Left renal pelvis (tissue), 4 donors: ENCODE measurements at places on chromosomes 4 and X. TPM values are rescaled to one million over a fixed set of nuclear protein-coding genes. Genes with fewer than 3 reads are reported as not detected.
A peak's percentile ranks its signal among the peaks of the same experiment; 100 is the strongest.

GRCh38 chrX:16981980-16982379 lies 35.5 kb downstream of the REPS2 start:
- no peak for DNase-seq

DNA sequence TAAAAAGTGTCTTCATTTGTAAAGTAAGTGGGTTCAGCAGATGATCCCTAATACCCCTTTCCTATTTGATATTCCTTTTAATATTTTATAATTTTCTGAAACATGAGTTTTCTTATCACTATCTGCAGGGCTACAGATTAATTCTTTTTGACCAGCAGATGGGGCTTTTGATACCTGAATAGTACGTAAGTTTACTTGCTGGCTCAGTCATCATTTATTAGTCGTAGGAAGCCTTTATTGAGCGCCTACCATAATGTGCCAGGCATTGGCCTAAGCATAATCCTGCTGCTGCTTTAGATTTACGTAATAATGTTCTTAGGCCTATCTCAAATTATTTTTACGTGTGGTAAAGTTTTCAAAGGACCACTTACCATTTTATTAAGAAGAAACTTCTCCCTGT lies 33.1 kb downstream of the OSTC start:
- no peak for DNase-seq

DNA sequence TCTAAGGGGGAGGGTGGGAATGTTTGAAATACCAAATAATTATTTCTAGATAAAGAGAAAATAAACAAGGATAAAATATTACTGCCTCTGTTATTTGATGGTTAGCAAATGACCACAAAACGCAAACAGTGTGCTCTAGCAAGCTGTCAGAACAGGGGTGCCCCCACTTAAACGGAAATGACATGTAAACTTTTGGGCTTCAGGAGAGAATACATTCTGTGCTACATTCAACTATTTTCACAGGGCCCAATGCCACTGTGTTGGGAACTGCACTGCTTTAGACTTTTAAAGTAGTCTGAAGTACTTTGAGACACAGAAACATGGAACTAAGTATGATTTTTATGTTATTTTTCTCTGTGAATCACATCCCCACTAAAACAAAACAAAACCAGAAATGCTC lies 14.1 kb downstream of the CD40LG start:
- DNase-seq, result no peak

DNA sequence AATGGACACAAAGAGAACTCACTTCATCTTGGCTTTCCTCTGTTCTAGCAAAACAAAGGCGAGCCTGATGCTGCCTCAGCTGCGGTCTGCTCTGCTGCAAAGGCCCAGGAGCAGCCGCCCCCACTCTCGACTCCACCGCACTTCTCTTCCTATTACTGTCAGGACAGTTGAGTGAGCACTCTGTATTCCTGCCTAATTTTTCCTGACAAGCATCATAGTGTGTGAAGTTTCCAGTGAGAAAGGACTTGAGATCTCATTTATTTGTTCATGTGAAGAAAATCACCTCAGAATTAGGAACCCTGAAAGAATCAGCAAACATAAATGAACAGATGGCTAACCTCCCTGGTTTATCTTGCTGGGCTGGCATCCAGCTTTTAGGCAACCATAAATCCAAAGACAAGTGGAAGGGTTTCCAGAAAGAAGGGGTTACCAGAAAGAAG lies 15.6 kb downstream of the SCARB2 start:
- no peak for DNase-seq

- DNase-seq, result no peak
Measured at GRCh38 chr4:89158884-89159503, 47.7 kb downstream of the TIGD2 start.

DNA sequence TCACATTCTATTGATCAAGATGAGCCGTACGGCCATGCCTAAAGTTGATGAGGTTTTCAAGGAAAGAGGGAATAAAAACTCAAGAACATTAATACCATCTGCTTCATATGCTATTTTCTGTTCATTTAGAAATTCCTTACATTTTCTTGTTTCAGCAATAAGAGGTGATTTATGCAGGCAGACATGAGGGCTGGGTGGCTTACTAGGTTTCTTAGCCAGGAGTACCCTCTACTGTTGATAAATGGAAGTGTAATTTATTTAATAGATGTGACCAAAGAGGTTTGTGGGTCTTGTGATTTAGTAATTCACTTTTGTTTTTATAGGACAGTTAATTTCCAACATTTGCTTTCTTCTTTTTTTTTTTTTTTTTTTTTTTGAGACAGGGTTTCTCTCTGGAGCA lies 6.4 kb upstream of the SMIM9 start:
- DNase-seq, result peak; percentile 0

DNA sequence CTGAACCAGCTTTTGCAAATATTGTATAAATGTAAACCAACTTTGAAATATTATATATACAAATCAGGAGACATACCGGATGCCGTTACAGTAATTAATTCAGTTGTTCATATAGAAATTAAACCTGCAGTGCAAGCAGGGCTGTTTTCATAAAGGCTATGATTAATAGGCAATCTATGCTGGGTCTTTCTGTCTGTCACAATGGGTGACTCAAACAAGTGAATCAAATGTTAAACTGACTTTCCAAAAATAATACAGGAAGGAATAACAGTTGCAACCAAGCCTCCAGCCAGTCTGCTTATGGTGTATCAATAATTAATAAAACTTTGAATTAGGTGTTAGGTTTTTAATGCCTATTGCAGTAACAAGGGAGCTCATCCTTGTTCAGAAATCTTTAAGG lies 43.9 kb downstream of the GABRB1 start:
- DNase-seq, result no peak

DNA sequence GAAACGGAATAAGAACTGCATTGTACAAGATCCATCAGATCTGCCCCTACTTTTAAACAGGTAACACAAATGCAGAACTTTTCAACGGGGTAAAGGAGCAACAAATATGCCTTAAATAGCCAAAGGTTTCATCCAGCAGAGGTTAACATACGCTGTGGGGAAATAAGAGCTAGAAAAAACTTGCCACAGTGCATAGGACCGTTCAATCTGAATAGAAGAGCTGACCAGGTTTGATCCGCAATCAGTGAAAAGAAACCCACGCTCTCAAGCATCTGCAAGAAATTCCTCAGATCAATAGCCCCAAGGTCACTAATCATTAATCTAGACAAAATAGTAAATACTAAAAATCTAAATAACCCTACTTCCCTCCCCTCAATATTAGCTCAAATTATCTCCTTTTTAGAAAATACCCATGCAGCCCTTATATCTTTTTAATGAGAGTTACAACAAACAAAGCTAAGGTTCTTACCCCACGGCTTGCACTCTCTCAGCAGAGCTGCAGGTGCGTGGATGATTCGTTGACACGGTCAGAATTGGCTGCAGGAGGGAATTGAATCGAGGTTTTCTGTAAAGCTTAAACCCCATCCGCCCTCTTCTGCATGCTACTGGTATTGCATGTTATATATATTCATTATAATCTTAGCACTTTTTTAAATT lies at the start of gene TLR10:
TLR10 (minus strand) TSS at position 539 of the 657 bp plus-strand sequence. CDS start 7,400 bp downstream, outside the sequence.
- no peak for DNase-seq

DNA sequence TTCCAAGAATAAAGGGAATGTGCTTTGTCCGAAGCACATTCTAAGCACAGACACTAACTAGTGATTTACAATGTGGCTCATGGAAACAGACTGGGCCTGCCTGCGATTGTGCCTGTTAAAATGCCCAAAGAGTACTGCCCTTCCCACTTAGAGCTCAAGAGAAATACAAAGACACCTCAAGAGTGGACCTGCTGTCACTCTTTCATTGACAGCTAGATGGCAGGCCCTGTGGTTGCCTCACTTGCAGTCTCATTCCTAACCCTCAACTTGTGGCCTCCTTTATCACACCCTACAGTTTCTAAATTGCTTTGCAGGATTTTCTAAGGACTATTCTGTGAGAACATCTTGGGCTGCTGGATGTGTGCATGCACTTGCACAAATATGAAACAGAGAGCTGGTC lies 331.0 kb upstream of the EMCN start:
- no peak for DNase-seq

GRCh38 chr4:128835498-128836222 lies 26.2 kb downstream of the JADE1 start:
- DNase-seq, result no peak

DNA sequence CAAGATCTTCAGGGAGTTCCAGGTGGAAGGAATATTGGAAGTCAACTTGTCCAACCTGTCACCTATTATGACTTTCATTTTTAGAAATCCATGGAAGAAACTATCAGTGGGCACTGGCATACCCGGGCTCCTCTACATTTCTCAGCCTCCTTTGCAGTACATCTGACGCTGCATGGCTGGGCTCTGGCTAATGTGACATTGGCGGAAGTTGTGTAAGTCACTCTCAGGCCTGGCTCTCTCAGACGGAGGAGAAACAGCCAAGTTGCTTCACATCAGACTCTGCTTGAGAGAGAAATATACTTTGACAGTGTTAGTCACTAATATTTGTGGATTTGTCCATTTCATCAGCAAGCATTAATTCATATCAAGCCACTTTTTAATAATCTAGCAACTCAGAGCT lies 4.5 kb downstream of the DCHS2 start:
- DNase-seq, result no peak

- DNase-seq, result no peak
Measured at GRCh38 chrX:136899221-136899620, 18.7 kb upstream of the RBMX start.

DNA sequence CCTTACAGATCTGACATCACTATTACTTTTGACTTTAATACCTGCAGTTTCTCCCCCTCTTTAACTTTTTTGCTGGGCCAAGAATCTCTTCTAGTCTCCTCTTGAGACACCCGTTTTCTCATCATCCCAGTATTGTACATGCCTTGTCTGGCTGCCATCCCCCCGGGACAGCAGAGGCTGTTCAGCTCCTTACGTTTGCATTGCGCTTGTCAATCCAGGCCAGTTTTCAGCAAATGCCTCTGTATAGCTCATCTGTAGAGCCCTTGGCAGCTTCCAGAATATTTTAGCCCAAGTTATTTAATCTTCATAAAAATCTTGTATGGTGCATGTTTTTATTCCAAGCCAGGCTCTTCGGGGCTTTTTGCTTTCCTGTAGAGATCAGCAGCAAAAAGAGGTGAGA lies 22.3 kb upstream of the HOPX start:
- DNase-seq, result no peak

DNA sequence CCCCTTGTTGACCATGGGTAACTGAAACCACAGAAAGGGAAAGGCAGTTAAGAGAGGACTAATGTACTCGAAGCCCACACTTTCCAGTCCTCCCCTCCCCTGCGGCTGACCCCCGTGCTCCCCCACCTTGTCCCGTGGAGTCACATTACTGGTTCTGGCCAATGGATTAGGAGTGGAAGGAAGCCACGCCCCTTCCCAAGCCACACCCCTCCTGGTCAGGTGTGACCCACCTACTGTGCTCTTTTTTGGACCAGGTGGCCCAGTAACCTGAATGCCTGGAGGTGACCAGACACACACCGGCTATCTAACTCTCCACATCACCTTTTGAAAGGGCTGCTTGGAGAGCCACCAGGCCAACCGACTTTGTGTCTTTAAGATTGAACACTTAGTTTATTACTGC lies 109.3 kb upstream of the MSX1 start:
- no peak for DNase-seq

DNA sequence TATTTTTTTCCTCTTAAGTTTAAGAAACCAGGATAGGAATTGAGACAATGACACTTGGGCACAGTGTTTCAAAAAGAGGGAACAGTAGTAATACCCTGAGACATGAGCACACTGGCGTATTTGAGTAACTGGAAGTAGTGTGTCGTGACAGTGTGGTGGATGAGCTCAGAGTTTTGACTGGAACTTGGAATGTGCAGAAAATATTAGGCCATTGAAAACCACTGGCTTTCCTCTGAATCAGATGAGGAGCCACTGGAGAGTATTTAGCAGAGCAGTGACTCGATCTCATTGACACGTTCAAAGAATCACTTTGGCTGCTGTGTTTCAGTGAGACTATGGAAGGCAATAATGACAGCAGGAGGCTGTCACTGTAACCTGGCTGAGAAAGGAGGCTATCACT lies 1531.2 kb downstream of the STIM2 start:
- no peak for DNase-seq

DNA sequence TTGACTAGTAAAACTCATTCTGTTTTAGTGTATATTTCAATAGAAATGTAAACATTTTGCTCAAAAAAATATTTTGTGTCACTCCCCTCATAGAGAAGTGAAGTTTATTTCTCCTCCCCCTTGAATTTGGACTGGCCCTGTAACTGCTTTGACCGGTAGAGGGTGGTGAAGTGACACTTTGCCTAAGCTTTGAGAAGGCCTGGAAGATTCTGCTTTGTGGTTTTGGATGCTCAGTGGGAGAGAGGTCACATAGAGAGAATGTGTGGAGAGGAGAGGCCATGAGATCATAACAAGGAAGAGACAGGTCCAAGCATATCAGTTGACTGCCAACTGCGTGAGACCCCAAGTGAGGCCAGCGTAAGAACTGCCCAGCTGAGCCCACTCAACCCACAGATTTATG lies 19.1 kb upstream of the ARX start:
- DNase-seq, result no peak

DNA sequence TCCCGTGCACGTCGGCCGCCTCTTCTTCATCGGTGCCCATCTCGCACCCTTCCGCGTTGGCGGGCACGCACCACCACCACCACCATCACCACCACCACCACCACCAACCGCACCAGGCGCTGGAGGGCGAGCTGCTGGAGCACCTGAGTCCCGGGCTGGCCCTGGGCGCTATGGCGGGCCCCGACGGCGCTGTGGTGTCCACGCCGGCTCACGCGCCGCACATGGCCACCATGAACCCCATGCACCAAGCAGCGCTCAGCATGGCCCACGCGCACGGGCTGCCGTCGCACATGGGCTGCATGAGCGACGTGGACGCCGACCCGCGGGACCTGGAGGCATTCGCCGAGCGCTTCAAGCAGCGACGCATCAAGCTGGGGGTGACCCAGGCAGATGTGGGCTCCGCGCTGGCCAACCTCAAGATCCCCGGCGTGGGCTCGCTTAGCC lies 1.4 kb downstream of the POU4F2 start:
- DNase-seq, result no peak

DNA sequence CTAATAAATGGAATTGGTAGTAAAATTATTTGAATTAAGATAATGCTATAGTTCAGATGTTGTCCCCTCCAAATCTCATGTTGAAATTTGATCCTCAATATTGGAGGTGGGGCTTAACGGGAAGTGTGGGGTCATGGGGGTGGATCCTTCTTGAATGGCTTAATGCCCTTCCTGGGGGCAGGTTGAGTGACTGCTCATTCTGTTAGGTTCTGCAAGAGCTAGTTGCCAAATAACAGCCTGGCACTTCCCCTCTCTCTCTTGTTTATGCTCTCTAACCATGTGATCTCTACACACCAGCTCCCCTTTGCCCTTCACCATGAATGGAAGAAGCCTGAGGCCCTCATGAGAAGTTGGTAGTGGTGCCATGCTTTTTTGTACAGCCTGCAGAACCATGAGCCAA lies 724.8 kb upstream of the FTHL17 start:
- DNase-seq, result no peak

- no peak for DNase-seq
Measured at GRCh38 chr4:183337833-183338232, 15.6 kb upstream of the CLDN24 start.

- no peak for DNase-seq
Measured at GRCh38 chr4:73985528-73985852, 2.5 kb downstream of the PPBP start.

GRCh38 chr4:25236971-25237370 lies 3.1 kb downstream of the PI4K2B start:
- DNase-seq, result no peak

GRCh38 chr4:7647600-7648543 lies 213.1 kb upstream of the PSAPL1 start:
- DNase-seq, result no peak

The GABRG1 gene
- polyA plus RNA-seq, result 0.19 TPM

The P2RY10 gene
- polyA plus RNA-seq, result 0.26 TPM

The GJB1 gene
- polyA plus RNA-seq, result 0.96 TPM

The PDLIM3 gene
- polyA plus RNA-seq, result 5.5 TPM

The ELF2 gene
- 72.7 TPM for polyA plus RNA-seq

The DGKK gene
- polyA plus RNA-seq, result 5.0 TPM

The ATP1B4 gene
- polyA plus RNA-seq, result 0.05 TPM

The ATP11C gene
- polyA plus RNA-seq, result 43.7 TPM

The LGI2 gene
- polyA plus RNA-seq, result 21.6 TPM
